ENCODE measurements at places on chromosomes 5 and 9. TPM values are rescaled to one million over a fixed set of nuclear protein-coding genes. Genes with fewer than 3 reads are reported as not detected.

- no peak for DNase-seq
These were observed 10.1 kb downstream of the TAF1L start for GRCh38 chr9:32625320-32625719.

DNA sequence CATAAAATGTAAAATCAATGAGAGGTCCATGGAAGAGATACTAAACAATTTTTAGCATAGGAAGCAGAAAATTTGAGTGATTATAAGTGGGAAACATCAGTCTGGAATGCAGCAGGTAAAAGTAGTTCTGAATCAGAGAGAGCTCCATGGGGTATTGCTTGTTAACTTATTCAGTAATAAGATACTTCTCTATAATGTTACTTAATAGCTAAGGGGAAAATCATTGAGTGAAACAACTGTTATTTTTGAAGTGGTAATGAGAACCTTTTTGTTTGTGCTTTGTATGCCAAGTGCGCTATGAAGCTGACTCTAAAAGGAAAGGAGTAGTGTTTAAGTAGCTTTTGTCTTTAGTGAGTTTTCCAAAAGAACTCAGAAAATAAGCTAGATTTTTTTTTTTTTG lies 95.2 kb downstream of the ERBIN start:
- DNase-seq, result no peak

DNA sequence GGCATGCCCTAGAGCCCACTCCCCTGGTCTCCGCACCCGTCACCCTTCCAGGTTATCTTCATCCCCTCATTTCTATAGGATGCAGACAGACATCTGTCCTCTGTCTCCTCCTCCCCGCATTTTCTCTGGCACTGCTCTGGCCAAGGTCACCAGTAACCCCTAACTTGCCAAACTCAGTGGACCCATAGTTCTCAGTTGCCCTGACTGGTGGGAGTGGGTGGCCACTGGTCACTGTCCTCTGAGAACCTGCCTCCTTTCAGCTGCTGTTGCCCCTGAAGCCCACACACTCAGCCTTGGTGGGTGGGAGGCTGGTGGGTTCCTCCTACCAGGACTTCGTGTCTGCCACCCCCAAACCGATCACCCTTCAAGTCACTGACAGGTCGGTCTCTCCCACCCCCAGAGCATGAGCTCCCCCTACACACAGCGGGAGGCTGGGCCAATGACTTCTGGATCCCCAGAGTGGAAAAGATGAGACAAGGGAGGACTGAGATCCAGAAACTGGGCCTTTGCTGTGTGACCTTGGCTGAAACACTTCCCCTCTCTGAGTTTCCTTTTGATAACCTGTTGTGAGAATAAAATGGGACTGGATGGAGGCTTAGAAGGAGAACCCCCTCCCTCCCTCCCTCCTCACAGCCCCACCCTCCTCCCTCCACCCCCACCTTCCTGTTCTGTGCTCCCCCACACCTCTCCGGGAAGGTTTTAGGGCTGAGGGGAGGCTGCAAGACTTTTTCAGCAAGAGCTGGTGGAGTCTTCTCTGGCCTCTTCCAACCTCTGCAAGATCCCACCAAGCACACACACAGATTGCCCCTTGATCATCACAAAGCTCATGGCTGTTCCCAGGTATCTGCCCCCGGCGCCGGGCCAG lies 2.4 kb upstream of the DBN1 start:
- no peak for DNase-seq

- no peak for DNase-seq
These were observed 17.3 kb downstream of the CHD1 start for GRCh38 chr5:98911280-98912040.

DNA sequence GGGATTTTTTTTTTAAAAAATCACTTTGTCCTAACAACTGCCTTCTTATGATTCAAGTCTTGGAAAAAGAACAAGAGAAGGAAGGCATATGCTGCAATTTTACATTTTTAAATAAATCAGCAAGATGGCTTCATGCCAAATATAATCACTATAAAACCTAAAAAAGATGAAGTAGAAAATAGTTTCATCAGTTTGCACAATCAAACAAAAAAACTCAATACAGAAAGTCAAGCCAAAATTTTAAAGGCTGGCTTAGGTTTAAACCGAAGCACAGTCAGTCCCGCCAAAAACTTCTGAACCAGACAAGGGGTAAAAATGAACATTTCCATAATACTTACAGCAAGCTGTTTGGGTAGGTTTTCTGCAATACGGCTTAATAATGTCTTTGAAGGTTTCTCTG lies 57.3 kb downstream of the ZFR start:
- no peak for DNase-seq

DNA sequence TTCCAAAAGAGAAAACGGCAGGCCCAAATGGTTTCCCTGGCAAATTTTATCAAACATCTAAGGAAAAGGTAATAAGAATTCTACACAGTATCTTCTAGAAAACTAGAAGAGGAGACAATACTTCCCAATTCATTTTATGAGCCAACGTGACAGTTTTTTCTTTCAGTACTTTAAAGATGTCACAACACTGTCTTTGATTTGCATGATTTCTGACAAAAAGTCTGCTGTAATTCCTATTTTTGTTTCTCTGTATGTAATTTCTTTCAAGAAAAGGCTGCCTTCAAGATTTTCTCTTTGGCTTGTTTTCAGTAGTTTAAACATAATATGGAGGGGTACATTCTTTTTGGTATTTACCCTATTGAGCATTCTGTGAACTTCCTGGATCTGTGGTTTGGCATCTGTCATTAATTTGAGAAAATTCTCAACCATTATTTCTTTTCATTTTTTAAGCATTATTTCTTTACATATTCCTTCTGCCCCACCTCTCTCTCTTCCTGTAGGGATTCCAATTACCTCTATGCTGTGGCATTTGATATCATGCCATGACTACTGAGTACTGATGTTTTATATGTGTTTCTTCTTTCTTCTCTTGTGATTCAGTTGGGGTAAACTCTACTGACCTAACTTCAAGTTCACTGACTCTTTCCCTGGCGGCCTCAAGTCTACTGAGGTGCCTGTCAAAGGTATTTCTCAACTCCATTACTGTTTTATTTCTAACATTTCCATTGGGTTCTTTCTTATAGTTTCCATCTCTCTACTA lies 32.2 kb downstream of the ANKS6 start:
- DNase-seq, result peak; percentile 7

- no peak for DNase-seq
These were observed 21.6 kb downstream of the SLC46A2 start for GRCh38 chr9:112869041-112869529.

DNA sequence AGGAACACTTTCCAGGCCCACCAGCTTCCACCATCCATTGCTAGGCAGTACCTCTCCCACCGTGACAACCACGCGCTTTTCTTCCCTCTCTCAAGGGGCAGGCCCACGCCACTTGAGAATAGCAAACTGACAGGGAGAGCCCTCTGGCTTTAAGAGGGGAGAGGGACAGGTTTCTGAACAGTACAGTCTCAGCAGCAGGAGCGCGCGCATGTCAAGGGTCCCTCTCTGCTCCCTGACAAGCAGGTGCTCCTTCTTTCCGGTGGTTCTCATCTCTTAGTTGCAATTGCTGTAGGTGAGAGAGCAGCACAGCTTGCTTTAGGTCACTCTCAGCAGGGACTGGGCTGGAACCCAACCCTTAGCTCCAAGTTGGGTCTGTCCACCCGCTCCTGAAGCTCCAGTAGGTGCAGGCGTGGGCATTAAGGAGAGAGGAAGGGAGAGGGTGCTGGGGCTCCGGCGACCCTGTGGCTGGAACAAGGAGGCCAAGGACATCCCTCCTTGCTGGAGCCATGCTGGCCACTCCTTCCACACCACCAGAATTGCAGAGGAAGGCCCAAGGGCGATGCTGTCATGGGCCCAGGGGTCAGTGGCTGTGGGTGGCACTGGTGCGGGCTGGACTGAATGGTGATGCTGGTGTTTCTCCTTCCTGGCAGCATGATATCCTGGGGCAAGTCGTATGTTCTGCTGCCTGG lies 9.0 kb upstream of the PHF2 start:
- DNase-seq, result no peak

DNA sequence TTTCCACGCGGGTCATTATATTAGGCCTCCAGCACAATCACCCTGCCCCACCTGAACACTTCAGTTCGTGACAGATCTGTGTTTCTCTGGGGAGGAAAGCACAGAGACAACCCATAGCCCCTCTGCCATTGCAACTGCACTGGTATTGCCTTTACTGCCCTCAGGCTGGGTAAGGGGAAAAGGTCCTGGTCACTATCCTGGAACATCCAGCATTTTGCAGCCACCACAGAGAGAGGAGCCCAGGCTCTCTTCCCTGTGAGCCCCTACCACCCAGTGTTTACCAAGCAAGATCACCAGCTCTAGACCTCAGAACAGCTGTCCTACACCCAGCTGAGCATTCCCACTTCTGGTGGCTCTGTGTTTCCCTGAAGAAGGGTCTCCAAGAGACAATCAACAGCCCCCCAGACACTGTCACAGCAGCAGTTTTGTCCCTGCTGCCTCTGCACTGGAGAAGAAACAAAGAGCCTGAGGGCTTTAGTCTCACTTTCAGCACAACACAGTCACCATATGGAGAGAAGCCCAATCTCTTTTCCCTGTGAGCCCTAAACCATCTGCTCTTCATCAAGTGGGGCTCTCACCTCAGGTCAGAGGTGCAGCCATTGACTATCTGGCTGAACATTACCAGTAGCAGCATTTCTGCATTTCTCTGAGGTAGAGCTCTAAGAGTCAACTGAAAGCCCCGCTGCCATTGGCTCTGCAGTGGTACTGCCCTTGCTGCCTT lies 655.2 kb upstream of the FAM174A start:
- no peak for DNase-seq

DNA sequence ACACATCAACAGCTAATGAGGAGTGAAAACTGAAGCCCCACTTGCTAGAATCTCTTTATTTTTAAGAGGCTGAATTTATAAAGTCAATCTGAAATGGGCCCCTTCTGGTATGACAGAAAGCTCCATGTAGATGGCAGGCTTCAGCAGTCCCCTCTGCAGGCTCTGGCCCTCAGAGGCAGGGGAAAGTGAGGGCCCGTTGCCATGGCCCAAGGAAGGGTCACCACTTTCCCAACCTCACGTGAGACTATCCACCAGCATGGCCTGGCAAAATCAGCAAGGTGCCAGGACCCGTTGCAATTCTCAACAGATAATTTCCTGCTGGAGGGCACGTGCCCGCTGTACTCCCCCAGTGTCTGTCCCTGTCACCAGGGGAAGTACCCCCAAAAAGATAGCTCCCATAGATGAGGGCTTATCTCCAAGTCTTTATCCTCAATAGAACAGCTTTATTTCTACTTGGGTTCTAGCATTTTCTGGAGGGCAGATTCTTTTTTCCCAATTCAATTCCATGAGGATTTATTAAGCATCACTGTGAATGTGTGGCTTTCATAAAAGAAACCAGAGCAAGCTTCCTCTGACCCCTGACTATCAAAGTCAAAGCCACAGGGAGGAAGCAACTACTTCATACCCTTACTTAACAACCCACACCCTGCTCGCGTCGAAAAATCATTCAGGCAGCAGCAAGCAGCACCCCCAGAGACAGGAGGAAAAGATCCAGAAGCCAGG lies 85.4 kb upstream of the FSTL4 start:
- no peak for DNase-seq

DNA sequence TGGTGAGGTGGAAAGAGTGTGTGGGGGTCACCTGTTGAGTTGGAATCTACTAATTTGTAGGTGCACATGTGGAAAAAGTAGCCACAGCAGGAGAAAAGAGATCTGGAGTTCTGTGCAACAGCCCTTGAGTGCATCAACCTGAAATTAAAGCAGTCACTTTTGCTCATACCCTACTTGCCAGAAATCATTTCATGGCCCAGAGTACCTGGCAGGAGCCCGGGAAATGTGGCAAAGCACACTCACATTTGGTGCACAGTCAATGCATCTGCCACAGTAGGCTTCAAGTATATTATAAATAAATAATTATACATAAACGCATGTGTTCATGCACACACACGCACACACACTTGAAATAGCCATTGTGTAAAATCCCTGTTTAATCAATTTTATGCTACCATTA lies 203.0 kb downstream of the ICE1 start:
- no peak for DNase-seq

The LCN10 gene
- total RNA-seq, result not detected

The FAF2 gene
- total RNA-seq, result 46.2 TPM

The BARX1 gene
- total RNA-seq, result not detected

The PCDHA12 gene
- total RNA-seq, result 0.20 TPM

The FAM193B gene
- 21.9 TPM for total RNA-seq

The SLC46A2 gene
- total RNA-seq, result not detected

The ROR2 gene
- not detected for total RNA-seq
